ENCODE measurements at places on chromosomes 1 and 21.

- DNase-seq = no peak
Observed at GRCh38 chr1:231953660-231954059, 327.1 kb downstream of the DISC1 start.

DNA sequence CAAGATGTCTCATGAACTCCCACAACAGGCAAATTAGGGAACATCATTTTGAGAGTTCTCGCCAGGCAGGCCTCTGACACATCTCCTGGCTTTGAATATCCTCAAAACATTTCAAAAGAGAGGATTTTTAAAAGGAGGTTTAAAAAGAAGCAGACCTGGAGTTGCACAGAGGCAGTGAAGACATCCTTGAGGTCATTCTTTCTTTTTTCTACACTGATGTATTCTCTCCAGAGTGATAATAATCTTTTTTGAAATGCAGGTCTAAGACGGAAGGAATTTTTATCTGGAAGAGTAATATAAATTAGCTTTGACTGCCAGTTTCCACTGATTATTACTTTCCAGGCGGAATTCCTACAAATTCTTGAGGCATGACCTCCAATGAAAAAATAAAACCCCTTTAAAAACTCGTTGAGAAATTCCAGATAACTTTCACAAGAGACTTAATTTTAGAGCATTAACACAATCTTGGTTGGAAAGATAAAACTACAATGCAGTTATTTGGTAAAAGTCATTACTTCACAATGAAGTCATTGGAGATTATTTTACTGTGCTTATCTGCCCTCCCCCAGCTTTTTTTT is 125.0 kb downstream of the LYPLAL1 start:
- no peak for DNase-seq

GRCh38 chr1:107842241-107842640 is 122.7 kb downstream of the VAV3 start:
- no peak for DNase-seq

DNA sequence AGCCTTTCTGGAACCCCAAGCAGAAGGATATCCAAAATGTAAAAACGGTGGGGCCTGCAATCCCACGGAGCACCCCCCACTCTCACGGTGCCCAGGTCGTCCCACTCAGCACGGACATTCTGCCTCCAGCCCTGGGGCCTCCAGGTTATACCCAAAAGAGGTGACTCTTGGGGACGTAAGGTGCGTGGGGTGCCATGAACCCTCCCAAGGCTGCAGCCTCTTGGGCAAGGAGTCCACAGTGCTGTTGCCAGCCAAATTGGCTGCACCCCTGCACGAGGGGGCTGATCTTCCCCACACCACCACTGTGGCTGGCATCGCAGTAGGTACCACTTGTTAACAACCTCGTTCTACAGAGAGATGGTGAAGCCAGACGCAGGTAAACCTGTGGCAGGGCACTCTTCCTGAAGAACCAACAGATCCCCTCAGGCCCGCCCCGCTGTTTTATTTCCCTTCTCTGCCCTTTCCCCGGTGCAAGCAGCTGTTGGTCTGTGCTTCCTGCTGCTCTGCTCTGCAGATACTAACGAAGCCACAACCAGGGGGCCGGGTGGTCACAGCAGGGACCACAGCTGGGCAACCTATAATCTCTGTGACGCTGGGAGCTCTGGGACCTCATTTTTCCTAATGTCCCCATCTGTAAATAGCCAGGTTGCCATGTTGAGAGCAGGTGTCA is 8.7 kb downstream of the TFF3 start:
- no peak for DNase-seq

DNA sequence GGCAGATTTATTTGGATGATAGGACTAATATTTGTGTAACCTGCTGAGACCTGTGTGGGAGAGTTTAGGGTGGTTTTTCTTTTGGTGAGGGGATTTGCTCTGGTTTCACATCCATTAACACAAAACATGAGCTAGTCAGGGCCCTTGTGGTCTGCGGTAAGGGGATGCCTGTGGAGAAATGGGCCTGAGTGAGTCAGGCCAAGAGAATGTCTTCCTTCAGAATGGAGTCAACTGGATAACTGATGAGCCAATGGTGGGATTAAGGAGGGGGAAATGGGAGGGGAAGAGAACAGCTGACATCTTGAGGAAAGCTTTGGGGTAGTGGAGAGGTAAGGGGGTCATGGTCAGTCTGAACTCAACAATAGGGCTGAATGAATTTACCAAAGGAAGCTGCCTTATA is 13.9 kb downstream of the WNT2B start:
- DNase-seq = no peak
